ENCODE measurements at places on chromosomes 5 and 9. TPM values are rescaled to one million over a fixed set of nuclear protein-coding genes. Genes with fewer than 3 reads are reported as not detected.

The CDK5RAP2 gene
- 42.8 TPM for polyA plus RNA-seq

The MSMP gene
- polyA plus RNA-seq, result not detected

The FOXD4L3 gene
- not detected for polyA plus RNA-seq

The DEPDC1B gene
- 29.4 TPM for polyA plus RNA-seq

The GALNT12 gene
- polyA plus RNA-seq, result 4.1 TPM

The IL13 gene
- not detected for polyA plus RNA-seq

The SLC46A2 gene
- not detected for polyA plus RNA-seq

The LIX1 gene
- 4.0 TPM for polyA plus RNA-seq

The GABRA1 gene
- not detected for polyA plus RNA-seq

The NR2F1 gene
- polyA plus RNA-seq, result 223 TPM

The ADAM19 gene
- 9.0 TPM for polyA plus RNA-seq

The DBH gene
- 2.3 TPM for polyA plus RNA-seq

The IFNA13 gene
- polyA plus RNA-seq, result not detected

The F12 gene
- polyA plus RNA-seq, result 13.4 TPM

The GPBP1 gene
- 154 TPM for polyA plus RNA-seq

Measured in left renal pelvis (tissue), 4 donors.